ENCODE measurements at places on chromosomes 5 and 9. TPM values are rescaled to one million over a fixed set of nuclear protein-coding genes. Genes with fewer than 3 reads are reported as not detected.

DNA sequence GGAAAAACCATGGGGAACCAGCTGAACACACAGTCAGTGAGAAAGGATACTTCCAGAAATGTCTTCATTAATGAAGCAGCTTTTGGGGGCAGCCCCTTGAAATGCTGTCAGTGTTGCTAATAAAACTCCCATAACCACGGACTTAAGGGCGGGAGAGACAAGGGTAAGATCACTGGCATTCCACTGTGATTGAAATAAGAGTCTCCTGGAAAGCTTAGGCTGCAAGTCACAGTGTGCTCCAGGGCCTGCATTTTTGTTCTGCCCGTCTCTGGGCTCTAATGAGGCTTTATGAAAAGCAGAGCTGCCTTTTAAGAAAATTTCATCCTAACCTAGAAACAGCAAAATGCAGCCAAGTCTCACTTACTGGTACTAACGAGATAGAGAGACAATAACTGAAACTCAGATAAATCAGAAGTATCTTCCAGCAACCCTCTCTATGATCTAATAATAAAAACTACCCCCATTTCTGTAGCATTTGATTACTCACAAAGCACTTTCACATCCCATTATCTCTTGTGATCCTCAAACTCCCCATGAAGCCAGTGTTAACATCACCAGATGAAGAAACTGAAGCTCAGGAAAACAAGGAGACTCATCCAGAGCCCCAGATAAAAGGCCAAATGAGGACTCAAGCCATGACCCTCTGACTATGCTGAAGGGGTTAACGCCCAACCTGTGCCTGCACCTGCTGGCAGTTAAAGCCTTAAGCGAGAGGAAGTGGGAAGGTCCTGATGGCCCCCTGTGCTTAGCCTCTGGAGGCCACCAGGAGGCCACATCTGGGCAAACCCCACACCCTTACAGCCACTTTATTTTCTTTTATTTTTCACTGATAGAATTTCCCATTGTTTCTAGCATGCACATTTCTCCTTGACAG is 37.5 kb downstream of the SPOCK1 start:
- H3K36me3 ChIP-seq = no peaks in the 10 kb centered on the region
- no peak for DNase-seq
- no peak overlapping the region for H3K4me3 ChIP-seq
- no peaks in the 10 kb centered on the region for H3K27me3 ChIP-seq
- peaks cover 18% of the 10 kb centered on the region for H3K4me1 ChIP-seq

DNA sequence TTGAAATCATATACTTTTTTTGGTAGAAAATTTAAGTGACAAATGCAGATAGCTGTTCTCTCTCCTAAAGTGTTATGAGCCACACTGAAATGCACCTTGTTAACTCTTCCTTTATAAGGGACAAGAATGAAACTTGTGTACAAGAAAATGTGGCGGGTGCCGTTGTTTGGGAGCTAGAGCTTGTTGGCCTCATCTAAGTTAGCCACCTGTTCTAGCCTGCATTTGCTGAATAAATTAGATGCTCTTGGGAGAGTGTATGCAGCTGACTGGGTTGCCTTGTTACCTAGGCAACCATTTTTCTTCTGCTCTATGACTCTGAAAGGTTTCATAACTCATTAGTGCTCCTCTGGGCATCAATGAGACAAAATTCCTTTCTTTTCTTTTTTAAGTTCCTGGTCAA is 174.3 kb downstream of the TAF11L14 start:
- H3K27me3 ChIP-seq = no peaks in the 10 kb centered on the region
- no peaks in the 10 kb centered on the region for H3K4me1 ChIP-seq

PCDHB16 gene
- total RNA-seq = 4.4 TPM

GRCh38 chr5:136123236-136123768 is 9.3 kb upstream of the SMAD5 start:
- DNase-seq = no peak
- H3K4me1 ChIP-seq = no peaks in the 10 kb centered on the region
- no peaks in the 10 kb centered on the region for H3K27me3 ChIP-seq
- no peaks in the 10 kb centered on the region for H3K36me3 ChIP-seq
- H3K4me3 ChIP-seq = no peak overlapping the region
- no peak overlapping the region for H3K27ac ChIP-seq

GLRX gene
- total RNA-seq = 30.1 TPM

- no peak overlapping the region for H3K4me3 ChIP-seq
- H3K27ac ChIP-seq = no peak overlapping the region
- H3K4me1 ChIP-seq = no peaks in the 10 kb centered on the region
- no peaks in the 10 kb centered on the region for H3K36me3 ChIP-seq
These were observed 159.8 kb upstream of the GDNF start for GRCh38 chr5:37999593-37999992.

RNF180 gene
- 60.3 TPM for total RNA-seq

PCDHB12 gene
- 2.4 TPM for total RNA-seq

- peaks cover 32% of the 10 kb centered on the region for H3K36me3 ChIP-seq
- H3K27ac ChIP-seq = no peak overlapping the region
These were observed 18.0 kb downstream of the POLR1E start for GRCh38 chr9:37503736-37504135.

DNA sequence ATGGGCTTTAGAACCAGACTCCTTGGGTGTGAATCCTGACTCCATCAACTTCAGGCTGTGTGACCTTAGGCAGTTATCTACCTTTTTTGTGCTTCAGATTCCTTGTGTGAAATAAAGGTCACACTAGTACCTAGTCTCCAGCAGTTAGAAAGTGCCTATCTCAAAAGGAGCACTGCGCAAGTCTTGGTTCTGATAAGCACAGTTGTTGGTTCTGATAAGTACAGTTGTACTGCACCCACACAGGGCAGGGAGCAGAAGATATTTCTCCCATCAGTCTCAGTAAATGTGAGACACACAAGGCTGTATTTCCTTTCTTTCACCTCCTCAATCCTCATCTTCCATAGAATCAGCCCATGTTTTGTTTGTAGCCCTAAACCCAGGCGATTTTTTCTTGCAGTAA is 116.6 kb upstream of the DPYSL3 start:
- H3K27ac ChIP-seq = no peak overlapping the region
- H3K4me3 ChIP-seq = no peak overlapping the region
- DNase-seq = no peak
- no peaks in the 10 kb centered on the region for H3K36me3 ChIP-seq
- no peaks in the 10 kb centered on the region for H3K27me3 ChIP-seq

ABLIM3 gene
- total RNA-seq = 15.5 TPM

DNA sequence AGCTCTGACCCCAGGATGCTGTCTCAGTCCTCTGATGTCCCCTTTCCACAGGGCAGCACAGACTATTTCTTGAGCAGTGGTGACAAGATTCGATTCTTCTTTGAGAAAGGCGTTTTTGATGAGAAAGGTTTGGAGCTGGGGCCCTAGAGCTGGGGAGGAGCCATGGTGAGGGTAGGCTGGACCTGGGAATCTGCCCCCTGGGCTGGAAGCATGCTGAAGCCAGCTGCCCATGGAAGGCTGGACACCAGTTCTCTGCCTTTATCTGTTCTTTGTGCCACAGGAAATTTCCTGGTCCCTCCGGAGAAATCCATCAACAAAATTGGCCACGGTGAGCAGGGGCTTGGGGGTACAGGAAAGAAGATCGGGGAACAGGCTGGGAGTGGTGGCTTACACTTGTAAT is 12.9 kb downstream of the PHYHD1 start:
- no peak overlapping the region for H3K27ac ChIP-seq
- DNase-seq = no peak
- H3K36me3 ChIP-seq = no peaks in the 10 kb centered on the region
- H3K4me1 ChIP-seq = no peaks in the 10 kb centered on the region

PKD2L2 gene
- not detected for total RNA-seq

DNA sequence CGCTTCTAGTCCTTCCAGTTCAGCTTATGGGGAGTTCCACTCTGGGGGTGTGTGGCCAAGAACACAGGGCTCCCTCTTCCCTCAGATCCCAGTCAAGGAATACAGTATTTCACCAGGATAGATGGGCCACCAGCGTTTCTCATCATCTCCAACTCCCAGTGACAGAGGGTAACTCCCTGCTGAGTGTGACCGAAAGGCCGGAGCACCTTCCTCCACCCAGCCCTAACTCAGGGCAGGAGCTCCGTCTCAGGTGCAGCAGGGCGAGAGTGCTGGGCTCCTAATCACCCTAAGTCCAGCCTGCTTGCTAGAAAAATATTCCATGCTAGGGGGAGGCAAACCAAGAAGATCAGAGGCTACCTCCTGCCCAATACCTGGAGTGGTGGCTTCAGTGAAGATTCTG is 102.6 kb downstream of the ADAMTS2 start:
- DNase-seq = no peak
- no peaks in the 10 kb centered on the region for H3K4me1 ChIP-seq
- H3K27me3 ChIP-seq = no peaks in the 10 kb centered on the region
- H3K4me3 ChIP-seq = no peak overlapping the region
- H3K36me3 ChIP-seq = no peaks in the 10 kb centered on the region
- no peak overlapping the region for H3K27ac ChIP-seq

- no peak overlapping the region for H3K4me3 ChIP-seq
- no peaks in the 10 kb centered on the region for H3K36me3 ChIP-seq
- peak; percentile 80 for DNase-seq
- H3K27me3 ChIP-seq = no peaks in the 10 kb centered on the region
- peaks cover 4% of the 10 kb centered on the region for H3K4me1 ChIP-seq
- H3K27ac ChIP-seq = peak overlapping the region; percentile 51
These were observed 22.2 kb downstream of the BHMT start for GRCh38 chr5:79133657-79134451.

DNA sequence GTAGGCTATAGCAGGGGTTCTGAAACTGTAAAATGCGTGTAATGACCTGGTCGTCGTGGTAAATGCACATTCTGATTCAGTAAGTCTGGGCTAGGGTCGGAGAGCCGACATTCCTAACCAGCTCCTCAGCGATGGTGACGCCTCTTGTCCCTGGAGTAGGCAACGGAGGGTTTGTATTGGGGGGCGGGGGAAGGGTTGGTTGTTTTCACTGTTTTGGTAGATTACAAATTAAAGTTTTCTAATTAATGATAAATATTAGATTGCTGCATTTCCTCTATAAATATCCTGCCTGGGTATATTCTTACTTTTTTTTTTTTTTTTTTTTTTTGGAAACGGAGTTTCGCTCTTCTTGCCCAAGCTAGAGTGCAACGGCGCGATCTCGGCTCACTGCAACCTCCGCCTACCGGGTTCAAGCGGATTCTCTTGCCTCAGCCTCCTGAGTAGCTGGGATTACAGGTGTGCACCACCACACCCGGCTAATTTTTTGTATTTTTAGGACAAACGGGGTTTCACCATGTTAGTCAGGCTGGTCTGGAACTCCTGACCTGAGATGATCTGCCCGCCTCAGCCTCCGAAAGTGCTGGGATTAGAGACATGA is 566 bp upstream of the ALDH7A1 start:
- H3K4me1 ChIP-seq = peaks cover 9% of the 10 kb centered on the region
- H3K27ac ChIP-seq = peak overlapping the region; percentile 62
- DNase-seq = peak; percentile 14
- no peaks in the 10 kb centered on the region for H3K36me3 ChIP-seq

IL31RA gene
- not detected for total RNA-seq

- DNase-seq = no peak
- H3K36me3 ChIP-seq = no peaks in the 10 kb centered on the region
- no peak overlapping the region for H3K27ac ChIP-seq
- no peaks in the 10 kb centered on the region for H3K27me3 ChIP-seq
- no peak overlapping the region for H3K4me3 ChIP-seq
These were observed 3.3 kb downstream of the SLC28A3 start for GRCh38 chr9:84337252-84337651.

DIMT1 gene
- 20.0 TPM for total RNA-seq

FOXD4L3 gene
- total RNA-seq = not detected

BTNL8 gene
- 7.1 TPM for total RNA-seq

DNA sequence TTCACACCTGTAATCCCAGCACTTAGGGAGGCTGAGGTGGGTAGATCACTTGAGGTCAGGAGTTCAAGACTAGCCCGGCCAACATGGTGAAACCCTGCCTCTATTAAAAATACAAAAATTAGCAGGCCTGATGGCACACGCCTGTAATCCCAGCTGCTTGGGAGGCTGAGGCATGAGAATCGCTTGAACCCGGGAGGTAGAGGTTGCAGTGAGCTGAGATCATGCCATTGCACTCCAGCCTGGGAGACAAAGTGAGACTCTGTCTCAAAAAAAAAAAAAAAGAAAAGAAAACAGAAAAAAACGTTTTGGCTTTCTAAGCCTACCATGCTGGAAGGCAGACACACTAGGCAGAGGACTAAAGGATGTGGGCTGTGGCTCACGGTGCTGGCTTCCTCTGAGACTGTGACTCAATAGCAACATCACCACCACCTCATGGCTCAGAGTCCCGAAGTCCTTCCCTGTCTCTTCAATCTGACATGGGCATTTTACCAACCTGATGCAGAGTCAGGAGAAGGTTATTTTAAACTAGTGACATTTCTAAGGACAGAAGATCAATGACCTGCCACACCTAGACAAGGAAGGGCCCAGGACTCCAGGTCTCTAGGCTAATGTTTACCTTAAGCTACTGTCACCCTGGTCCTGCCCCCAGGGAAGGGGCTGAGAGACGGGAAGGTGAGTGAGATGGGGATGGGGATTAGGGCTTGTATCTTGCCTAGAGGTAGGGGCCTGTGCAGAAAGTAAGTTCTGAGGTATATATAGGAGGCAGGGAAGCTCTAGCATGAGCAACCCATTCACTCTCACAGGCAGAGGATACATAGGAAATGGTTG is 3.7 kb downstream of the ECSCR start:
- H3K4me1 ChIP-seq = no peaks in the 10 kb centered on the region
- H3K27me3 ChIP-seq = no peaks in the 10 kb centered on the region
- DNase-seq = peak; percentile 18
- H3K36me3 ChIP-seq = no peaks in the 10 kb centered on the region
- H3K27ac ChIP-seq = peak overlapping the region; percentile 56

- peaks cover 24% of the 10 kb centered on the region for H3K4me1 ChIP-seq
- H3K27me3 ChIP-seq = no peaks in the 10 kb centered on the region
- DNase-seq = no peak
- H3K4me3 ChIP-seq = no peak overlapping the region
These were observed 296.4 kb downstream of the SLIT3 start for GRCh38 chr5:169004551-169004950.

DNA sequence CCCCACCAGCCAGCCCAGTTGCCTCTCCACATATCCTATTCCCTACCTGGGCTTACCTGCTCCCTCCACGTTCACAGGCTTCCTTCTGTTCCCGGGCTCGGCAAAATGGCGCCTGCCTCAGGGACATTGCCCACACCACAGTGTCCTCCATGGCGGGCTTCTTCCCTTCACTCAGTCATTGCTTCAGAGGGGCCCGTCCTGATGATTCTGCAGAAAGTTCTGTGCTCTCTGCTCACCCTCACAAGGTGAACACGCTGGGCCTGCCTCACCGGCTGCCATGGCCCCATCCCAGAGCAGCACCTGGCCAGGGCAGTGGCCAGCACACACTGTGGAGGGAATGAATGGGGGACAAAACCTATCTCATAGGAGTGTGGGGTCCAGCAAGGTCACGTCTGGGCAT is 313.0 kb downstream of the GADD45G start:
- no peak overlapping the region for H3K4me3 ChIP-seq
- DNase-seq = no peak
- H3K4me1 ChIP-seq = no peaks in the 10 kb centered on the region
- peaks cover 5% of the 10 kb centered on the region for H3K27me3 ChIP-seq

GRCh38 chr5:61501971-61502370 is 169.9 kb downstream of the ZSWIM6 start:
- H3K4me1 ChIP-seq = peaks cover 3% of the 10 kb centered on the region
- no peak overlapping the region for H3K27ac ChIP-seq
- H3K4me3 ChIP-seq = no peak overlapping the region
- DNase-seq = no peak
- H3K36me3 ChIP-seq = no peaks in the 10 kb centered on the region

GRCh38 chr9:112689161-112689740 is 28.7 kb downstream of the INIP start:
- no peak overlapping the region for H3K27ac ChIP-seq
- H3K4me3 ChIP-seq = no peak overlapping the region
- H3K36me3 ChIP-seq = peaks cover 5% of the 10 kb centered on the region
- no peaks in the 10 kb centered on the region for H3K27me3 ChIP-seq
- no peaks in the 10 kb centered on the region for H3K4me1 ChIP-seq
- DNase-seq = no peak
